ENCODE measurements at places on chromosomes 3 and 15.

- no peak for DNase-seq
These were observed 50.2 kb downstream of the ANXA2 start for GRCh38 chr15:60347480-60348049.

- no peak for DNase-seq
These were observed 46.5 kb upstream of the MANF start for GRCh38 chr3:51338632-51339031.

DNA sequence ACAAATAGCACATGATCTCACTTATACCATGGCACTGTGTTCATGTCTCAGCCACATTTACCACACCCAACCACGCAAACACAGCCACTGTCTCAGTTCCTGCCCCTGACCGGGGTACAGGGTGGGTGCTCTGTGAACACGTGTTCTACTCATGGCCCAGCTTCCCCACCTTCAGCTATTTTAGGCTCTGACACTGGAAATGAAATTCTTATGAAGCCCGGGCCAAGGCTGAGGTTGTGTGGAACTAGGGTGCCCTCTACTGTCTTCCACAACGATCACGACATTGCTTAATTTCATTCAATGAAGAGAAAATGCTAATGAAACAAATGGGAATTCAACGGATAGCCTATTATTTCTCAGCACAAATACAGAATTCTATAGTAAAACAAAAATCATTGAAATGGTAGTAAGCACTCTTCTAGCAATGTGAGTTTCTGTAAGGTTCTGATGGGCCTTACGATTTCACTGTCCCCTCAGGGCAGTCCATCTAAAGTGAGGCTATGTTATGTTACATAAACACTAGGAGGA, 2.1 kb upstream of the GABRA5 start:
- peak; percentile 8 for DNase-seq

GRCh38 chr3:26621906-26622620, 509 bp upstream of the LRRC3B start:
- no peak for DNase-seq

- DNase-seq = no peak
These were observed 42.3 kb upstream of the STIMATE start for GRCh38 chr3:52939600-52939999.

DNA sequence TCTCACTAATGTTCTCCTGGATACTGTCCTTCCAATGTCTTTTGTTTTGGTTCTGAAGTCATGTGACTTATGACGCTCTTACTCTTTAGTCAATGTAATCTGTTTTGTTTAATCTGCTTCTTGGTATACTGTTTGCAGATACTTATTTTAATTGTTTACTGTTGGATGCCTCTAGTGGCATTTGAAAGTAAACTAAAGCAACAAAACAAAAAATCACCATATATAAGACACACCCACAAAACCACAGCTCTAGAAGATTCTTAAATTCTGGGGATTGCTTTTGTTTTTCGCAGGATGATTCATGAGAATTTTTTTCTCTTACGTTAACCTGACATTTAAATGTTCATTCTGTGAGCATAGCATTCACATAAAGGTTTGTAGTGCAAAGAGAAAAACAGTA, 16.8 kb downstream of the SLC25A26 start:
- no peak for DNase-seq

GRCh38 chr3:156172536-156172935, 52.2 kb downstream of the KCNAB1 start:
- DNase-seq = no peak

- DNase-seq = no peak
These were observed 98.2 kb downstream of the TMEM108 start for GRCh38 chr3:133136114-133137041.

- no peak for DNase-seq
These were observed 36.0 kb downstream of the LEO1 start for GRCh38 chr15:51935466-51936104.

DNA sequence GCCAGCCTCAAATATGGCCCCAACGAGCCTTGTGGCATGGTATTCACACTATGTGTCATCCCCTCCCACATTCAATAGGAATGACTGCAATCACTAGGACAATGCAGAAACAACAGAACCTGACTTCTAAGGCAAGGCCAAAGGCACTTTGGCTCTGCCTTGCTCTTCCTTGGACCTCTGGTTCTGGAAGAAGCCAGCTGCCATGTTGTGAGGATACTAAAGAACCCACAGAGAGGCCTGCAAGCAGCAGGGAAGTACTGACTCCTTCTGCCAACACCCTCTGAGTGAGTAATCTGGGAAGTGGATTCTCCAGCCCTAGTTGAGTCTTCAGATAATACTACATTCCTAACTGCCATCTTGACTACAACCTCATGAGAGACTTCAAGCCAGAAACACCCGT, 64.7 kb downstream of the ADAMTS9 start:
- DNase-seq = no peak

DNA sequence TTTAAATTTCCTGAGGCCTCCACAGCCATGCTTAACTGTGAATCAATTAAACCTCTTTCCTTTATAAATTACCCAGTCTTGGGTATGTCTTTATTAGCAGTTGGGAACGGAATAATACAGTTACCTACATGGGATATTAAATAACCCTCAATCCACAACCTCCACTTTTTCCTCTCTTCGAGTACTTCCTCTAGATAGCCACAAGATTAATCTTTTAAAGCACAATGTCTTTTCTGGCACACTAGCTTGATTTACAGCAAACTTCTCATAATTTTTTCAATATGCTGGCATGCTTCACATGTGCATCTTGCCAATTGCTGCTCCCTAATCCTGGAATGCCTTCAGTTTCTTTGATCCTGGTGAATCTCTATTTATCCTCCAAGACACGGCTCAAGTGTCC, 92.2 kb downstream of the P2RY1 start:
- DNase-seq = no peak

- DNase-seq = no peak
These were observed 20.3 kb upstream of the CYP11A1 start for GRCh38 chr15:74387621-74388362.

DNA sequence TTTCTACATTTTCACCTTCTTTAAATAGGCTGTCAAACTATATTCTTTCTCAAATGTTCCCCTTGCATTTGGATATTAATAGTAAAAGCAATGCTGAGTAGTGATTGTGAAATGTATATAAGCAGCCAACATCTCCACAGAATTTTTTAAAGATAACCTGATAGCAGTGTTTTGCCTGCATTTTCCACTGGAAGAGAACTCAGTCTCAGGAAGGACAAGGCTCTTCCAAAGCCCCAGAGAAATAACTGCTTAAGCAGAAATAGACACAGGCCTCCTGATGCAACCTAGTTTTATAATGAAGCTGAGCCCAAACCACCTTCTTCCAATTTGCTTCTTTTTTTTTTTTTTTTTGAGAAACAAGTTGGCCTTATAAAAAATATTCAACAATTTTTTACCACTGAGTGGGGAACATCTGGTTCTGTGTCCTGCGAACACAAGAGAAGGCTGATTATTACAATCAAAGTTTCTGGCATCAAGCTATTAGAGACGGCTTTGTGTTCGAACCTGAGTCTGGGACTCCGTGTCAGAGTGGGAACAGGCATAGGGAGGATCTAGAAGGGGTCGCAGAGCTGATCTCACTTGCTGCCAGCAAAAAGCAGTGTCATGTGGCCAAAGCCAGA, 332.5 kb upstream of the TBL1XR1 start:
- no peak for DNase-seq

DNA sequence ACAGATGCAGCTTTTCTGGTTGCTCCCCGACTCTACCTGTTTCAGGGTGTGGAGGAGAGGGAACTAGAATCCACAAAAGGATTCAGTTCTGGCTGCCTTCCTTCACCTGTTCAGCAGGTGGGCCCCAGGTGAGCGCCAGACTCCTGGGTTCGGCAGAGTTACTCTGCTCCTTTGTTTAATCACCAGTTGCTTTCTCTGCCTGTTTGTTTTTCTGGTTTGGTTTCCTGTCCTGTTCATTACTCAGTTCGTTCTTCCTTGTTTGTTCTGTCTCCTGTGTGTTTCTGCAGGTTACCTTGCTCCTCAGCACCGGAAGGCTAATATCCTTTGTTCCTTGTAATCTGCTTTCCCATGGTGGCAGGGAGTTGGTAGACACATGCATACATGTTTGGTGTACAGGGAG, 508.5 kb upstream of the ATP11B start:
- no peak for DNase-seq

DNA sequence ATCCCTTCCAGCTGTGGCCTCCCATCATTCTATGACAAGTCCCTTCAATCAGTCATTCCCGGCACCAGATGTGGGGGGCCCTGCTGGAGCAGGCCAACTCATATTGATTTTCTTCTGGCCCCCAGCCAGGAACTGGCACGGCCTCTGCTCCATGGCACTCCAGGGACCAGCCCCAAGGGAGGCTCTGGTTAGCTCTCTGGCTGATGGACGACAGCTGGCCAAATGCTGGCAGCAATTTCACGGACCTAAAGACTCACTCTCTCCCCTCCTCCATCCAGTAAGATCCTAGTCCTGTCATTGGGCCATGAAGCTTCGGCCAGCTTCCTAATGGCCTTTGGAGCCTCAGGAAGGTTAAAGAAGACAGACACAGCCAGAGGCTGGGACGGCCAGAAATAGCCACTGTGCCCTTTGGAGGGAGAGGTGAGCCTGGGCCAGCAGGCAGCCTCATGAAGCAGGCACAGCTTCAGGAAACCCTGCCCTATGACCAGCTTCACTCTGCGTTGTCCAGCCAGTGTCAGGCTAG, 131.0 kb downstream of the MEX3B start:
- DNase-seq = peak; percentile 57

GRCh38 chr3:112001526-112001925, 2.8 kb downstream of the TAGLN3 start:
- no peak for DNase-seq

- peak; percentile 66 for DNase-seq
These were observed 322.8 kb downstream of the ZNF621 start for GRCh38 chr3:40847551-40847992.

DNA sequence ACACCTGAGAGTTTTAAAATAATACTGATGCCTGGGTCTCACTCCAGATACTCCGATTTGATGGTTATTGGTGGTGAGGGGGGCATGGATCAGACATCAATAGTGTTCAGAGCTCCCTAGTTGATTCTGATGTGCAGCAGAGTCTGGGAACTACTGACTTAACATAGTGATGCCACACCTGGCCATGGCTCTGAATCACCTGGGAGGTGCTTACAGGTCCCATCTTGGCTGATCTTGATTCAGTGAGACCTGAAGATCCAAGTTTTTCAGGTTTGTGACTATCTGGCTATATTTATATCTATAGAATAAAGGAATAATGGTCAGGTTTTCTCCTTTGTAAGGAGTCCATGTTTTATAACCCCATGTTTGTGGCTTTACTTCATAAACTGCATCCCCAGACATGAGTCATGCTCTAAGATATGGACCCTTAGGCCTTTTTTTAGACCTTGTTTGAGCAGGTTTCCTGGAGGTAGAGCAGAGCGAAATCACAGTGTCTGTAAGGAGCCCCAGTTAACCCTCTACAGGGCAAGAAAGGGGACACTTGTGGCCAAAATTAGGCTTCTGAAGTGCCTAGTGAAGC, 101.4 kb downstream of the LARS2 start:
- no peak for DNase-seq

DNA sequence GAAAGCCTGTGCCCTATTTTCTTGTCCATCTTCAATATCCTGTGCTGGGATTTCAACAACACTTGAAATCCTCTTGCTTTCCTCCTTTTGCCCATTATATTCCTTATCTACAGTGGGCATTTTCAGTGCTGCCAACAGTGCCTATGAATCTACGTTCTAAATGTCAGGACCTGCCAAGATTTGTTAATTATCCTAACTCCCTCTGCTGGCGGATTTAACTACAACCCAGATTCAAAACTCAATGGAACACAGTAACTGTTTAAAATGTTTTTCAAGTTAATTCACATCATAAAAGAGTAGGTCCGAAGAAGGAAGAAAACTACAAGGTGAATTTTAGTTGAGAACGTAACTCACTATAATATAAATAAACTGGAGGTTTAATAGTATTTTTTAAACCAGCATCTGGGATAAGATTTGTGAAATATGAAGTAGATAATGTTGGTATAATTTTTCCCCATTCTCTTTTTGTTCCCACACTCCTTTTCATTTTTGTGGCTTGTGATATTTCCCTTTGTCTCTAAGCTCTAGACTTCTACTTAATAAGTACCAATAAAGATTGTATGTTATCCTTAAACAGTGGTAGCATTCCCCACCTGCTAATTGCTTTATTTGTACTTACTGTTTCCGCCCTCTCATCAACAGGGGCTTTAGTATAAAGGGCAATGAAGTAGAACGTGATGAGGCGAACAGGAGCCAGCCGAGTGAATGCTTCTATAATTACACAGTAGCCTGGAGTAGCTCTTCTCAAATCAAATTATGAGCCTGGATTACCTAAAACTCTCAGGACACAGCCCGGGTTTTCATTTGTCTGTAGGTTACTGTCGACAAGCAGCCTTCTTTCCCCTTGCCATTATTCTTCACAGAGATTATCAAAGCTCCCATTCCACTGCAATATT, 302.5 kb upstream of the ATP11B start:
- DNase-seq = no peak

DNA sequence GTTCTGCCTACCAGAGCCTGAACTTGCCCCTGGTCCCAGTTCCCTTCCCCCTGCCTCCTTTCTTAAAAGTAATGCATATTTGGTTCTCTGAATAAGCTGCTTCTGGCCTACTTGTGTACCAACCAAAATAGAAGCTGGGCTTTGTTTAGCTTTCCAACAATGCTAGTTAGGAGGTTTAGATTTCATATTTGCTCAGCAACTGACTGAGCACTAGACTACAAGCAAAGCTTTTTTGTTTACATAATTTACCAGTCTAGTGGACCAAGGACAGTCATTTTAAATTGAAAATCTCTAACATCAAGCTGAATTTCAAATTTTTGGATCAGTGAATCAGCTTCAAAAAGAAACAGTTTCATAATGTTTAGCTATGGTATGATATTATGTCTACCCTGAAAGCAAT, 331.2 kb downstream of the ULK4 start:
- DNase-seq = no peak

GRCh38 chr3:52395503-52395865, 49.4 kb downstream of the SEMA3G start:
- no peak for DNase-seq

GRCh38 chr15:32763295-32763694, 45.5 kb downstream of the GREM1 start:
- no peak for DNase-seq

DNA sequence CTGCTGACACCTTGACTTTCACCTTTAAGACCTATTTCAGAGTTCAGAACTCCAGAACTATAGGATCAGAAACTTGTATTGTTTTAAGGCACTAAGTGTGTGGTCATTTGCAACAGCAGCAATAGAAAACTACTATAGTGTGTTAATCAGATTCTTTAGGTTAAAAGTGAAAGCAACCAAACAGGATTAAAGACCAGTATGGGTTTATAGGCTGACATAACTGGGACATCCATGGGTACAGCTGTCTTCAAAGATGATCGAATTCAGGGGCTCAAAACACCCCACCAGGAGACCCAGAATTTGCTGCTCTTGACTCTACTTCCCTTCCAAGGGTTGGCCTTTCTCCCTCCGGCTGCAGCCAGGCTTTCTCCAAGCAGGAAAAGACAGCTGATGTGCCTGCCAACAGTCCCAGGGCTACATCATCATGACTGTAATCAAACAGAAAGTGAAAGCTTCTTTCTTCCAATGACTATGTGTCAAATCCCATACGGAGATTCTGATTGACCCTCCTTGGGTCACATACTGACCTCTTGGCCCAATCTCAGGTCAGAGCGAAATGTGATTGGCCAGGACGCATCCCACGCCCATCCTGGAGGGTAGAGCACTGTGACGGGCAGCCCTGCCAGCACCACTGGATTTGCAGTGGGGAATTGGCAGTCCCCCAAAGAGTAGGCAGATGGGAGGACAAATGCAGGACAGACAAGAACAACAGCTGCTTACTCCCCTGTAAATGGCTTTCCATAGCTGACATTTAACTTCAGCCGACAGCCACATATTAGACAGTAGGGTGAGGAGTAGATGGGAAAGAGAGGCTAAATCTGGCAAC, 51.4 kb upstream of the RNF7 start:
- DNase-seq = peak; percentile 37
